ENCODE measurements at places on chromosomes 5 and 9.

DNA sequence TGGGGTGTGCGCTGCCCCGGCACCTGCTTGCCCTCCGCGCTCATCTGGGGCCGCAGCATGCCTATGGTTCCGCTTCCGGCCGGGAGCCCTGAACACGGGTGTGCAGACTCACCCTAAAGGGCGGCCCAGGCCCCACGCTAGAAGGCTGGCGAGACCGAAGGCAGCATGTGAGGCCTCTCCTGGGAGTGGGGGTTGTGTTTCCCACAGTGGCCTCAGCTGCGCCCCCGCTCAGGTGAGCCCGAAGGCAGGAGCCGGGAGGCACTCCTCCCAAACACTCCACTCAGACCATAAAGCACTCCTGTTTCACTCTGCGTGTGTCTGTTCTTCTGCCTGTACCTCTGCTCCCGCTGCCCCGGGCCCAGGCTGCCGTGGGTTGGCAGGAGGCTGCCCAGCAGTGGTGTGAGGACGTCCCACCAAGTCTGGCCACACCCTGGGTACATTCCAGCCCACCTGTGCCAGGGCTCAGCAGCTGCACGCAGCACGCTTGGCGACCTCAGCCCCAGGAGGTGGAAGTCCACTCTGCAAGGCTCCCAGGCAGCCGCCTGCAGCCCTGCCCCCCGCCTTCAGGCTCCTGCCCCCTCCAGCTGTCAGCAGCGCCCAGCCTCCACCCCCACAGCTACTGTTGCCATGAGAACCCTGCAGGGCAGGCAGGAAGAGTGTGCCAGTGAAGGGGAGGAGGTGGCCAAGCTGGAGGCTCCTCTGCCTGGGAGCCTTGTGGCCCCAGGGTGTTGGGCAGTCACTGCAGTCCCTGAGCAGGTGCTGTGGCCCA is 1.2 kb upstream of the AJM1 start:
- DNase-seq = peak; percentile 63

DNA sequence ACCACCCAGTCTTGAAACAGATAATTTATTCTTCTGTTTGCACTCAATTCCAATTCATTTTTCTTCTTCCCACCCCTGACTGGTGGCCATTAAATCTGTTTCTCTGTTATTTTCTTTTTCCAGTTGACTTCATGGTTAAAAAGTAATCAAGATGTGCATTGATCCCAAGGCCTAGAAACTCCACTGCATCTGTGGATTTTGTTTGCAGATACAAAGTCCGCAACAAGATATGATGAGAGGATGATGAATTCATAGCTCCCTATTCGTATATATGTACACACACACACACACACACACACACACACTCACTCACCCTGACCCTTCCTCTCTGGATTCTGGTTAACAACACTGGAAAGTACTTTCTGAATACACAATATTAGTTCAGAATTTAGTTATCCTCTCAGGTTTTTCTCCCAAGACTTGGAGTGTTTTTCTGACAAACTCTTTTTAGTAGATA is 52.4 kb downstream of the CD180 start:
- DNase-seq = no peak

- no peak for DNase-seq
Observed at GRCh38 chr5:178086266-178086665, 27.1 kb upstream of the N4BP3 start.

- DNase-seq = no peak
Observed at GRCh38 chr9:95766906-95767305, 108.6 kb upstream of the ERCC6L2 start.

- DNase-seq = no peak
Observed at GRCh38 chr5:110638970-110639902, 87.2 kb downstream of the TMEM232 start.

DNA sequence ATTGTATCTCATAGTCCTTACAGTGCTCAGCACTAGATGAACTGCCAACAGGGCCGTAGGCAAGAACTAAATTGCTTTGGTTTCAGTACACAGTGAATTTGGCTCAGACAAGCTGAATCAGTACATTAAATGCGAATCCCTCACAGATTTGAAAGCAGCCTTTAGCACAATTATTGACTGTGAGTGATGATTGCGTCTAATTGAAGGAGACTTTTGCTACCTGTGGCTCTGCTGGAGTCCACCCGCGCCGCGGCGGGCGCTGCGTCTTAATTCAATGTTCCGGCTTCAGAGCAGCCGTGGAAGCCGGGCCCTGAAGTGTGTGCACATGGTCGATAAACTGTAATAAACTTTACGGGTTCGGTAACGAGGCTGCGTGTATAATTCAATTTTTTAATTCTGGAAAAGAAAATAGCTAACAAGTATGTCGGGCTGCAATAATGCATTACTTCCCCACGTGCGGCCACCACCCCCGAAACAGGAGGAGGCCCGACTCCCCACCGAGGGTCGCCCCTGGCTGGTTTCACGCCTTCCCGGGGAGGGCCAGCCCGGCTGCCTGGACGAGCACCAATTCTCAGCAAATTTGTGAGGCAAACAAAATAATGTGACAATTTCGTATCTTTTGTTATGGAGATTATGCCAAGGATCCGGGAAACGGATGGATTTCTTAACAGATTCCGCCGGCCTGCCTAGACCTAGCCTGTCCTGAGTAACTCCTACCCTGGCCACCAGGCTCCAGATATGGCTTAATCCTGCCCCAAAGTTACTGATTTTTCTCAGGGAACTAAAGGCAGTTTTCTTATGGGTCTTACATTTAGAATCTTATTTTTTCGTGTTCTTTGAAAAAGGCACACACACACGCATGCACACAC is 269.4 kb upstream of the IRX1 start:
- DNase-seq = no peak

DNA sequence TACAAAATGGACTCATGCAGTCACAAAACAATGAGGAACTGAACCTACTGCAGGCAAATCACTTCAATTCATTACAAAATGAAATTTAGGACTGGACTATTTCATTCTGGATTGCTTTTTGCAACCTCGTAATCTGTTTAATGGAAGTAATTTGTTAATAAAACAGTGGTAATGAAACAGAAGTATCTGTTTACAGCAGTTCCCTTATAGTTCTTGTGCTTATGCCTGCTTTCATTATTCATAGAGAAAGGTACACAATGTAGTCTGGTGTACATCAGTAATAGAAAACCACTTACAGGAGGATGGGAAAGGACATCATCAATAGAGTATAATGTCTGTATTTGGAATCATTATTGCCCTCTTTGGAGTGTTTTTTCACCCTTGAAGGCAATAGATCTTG is 389.2 kb upstream of the NUDT12 start:
- no peak for DNase-seq

- DNase-seq = no peak
Observed at GRCh38 chr5:138032028-138032571, 779 bp downstream of the FAM13B start.
